ENCODE measurements at places on chromosomes 5 and 9. TPM values are rescaled to one million over a fixed set of nuclear protein-coding genes. Genes with fewer than 3 reads are reported as not detected.

OCLN gene
- total RNA-seq: 14.8 TPM

CCNI2 gene
- 0.07 TPM for total RNA-seq

CKMT2 gene
- total RNA-seq: not detected

LRRC70 gene
- not detected for total RNA-seq

PDE4D gene
- total RNA-seq: 63.2 TPM

NREP gene
- 1.9 TPM for total RNA-seq

CCL28 gene
- 0.03 TPM for total RNA-seq

STARD4 gene
- 6.4 TPM for total RNA-seq

RMI1 gene
- total RNA-seq: 12.8 TPM

CDC25C gene
- 9.4 TPM for total RNA-seq

PCDHA2 gene
- total RNA-seq: 0.06 TPM

SPATA9 gene
- total RNA-seq: not detected

SLC45A2 gene
- not detected for total RNA-seq

RPS14 gene
- 2,984 TPM for total RNA-seq

CTXN3 gene
- total RNA-seq: not detected

LHX6 gene
- total RNA-seq: 2.4 TPM

IFNE gene
- total RNA-seq: 1.1 TPM

PLCXD3 gene
- 0.07 TPM for total RNA-seq

PCDHA1 gene
- 0.29 TPM for total RNA-seq

SLC23A1 gene
- total RNA-seq: 1.5 TPM

SPINK7 gene
- total RNA-seq: not detected

NPDC1 gene
- total RNA-seq: 79.5 TPM

LRRC19 gene
- not detected for total RNA-seq

OLFM1 gene
- total RNA-seq: 9.9 TPM

MYORG gene
- 6.4 TPM for total RNA-seq

PLAC8L1 gene
- 0.31 TPM for total RNA-seq

PPP2R2B gene
- 0.08 TPM for total RNA-seq

RANBP17 gene
- total RNA-seq: 2.4 TPM

SARDH gene
- total RNA-seq: 0.15 TPM

PAPPA gene
- total RNA-seq: 32.6 TPM

FAXDC2 gene
- total RNA-seq: 0.55 TPM

MGAT4B gene
- 204 TPM for total RNA-seq

LCN2 gene
- total RNA-seq: 3.7 TPM

EFNA5 gene
- total RNA-seq: 20.5 TPM

SIT1 gene
- not detected for total RNA-seq

EPB41L4A gene
- total RNA-seq: 2.5 TPM

C5 gene
- total RNA-seq: 11.4 TPM

SMIM33 gene
- not detected for total RNA-seq

CCDC171 gene
- 0.53 TPM for total RNA-seq

All from A549 treated with Hydrocortisone at 1 μM for 4 hours (cell line).